ENCODE measurements at places on chromosomes 6 and 20.

DNA sequence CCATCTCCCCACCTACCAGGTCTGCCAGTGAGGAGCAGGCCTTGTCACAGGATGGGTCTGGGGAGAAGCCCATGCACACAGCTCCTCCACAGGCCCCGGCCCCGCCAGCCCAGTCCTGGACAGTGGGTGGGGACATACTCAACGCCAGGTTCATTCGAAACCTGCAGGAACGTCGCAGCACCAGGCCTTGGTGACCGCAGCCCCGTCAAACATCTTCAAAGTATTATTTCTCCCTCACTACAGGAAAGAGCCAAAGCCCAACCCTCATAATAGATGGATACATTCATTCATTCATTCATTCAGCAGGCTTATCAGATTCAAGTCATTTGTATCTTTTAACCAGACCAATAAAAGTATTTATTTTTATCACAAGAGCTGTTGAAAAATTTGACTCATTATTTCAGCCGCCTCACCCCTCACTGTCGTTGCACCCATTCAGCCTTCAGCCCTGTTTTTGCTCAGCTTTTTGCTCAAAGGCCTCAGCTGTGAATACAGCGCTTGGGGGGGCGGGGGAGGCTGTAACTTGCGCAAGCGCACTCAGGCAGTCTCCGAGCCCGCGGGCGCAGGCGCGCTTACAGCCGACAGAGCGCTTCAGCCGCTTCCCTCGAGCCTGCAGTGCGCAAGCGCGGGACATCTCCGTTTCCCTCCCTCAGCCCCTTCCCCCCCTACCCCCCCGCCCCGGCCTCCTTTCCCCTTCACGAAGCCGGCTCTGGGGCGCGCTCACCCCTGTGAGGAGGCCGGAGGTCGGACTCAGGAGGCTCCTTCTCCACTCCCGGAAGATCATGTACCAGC is at the start of gene C6orf136:
Gene C6orf136 (plus strand): TSS at position 684 of the 792 bp plus-strand sequence. CDS start 99 bp downstream, at position 783.
- DNase-seq, result peak; percentile 88

DNA sequence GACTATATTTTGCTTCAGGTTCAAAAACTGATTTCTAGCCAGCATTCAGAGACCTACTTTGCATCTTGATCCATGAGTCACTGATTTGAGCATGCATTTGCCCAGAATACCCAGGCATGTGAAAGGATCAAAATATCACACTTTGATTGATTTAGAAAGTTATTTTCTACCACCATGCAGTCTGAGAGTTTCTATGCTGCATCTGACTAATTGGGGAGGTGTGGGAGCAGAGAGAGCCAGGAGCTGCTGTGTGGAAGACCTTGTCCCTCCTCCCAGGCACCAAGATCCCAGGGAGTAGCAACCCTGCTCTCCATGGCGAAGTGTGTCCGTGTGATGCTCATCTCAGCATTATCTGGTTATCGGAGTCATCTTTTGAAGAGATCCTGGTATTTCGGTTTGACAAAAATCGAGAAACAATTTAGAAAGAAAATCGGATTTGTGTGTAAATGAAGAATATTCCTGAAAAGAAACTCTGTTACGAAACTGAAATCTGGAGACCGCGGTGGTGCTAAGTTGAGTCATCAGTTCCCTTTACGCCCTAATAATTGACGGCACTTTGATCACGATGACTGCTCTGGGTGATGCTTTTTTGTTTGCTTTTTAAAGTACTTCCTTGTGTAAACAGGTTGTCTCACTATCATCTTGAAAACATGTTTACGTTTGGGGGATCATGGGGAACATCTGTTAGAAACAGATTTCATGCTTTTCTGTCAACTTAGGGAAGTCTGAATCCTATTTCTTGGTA is 193.4 kb downstream of the BACH2 start:
- no peak for DNase-seq

GRCh38 chr6:5490501-5491069 is 229.3 kb downstream of the FARS2 start:
- no peak for DNase-seq

GRCh38 chr20:3901028-3901705 is 12.0 kb downstream of the PANK2 start:
- no peak for DNase-seq

GRCh38 chr6:31378721-31379103 is 21.7 kb upstream of the HLA-B start:
- DNase-seq, result no peak

GRCh38 chr6:44151348-44152108 is 7.1 kb upstream of the CAPN11 start:
- DNase-seq, result peak; percentile 62

DNA sequence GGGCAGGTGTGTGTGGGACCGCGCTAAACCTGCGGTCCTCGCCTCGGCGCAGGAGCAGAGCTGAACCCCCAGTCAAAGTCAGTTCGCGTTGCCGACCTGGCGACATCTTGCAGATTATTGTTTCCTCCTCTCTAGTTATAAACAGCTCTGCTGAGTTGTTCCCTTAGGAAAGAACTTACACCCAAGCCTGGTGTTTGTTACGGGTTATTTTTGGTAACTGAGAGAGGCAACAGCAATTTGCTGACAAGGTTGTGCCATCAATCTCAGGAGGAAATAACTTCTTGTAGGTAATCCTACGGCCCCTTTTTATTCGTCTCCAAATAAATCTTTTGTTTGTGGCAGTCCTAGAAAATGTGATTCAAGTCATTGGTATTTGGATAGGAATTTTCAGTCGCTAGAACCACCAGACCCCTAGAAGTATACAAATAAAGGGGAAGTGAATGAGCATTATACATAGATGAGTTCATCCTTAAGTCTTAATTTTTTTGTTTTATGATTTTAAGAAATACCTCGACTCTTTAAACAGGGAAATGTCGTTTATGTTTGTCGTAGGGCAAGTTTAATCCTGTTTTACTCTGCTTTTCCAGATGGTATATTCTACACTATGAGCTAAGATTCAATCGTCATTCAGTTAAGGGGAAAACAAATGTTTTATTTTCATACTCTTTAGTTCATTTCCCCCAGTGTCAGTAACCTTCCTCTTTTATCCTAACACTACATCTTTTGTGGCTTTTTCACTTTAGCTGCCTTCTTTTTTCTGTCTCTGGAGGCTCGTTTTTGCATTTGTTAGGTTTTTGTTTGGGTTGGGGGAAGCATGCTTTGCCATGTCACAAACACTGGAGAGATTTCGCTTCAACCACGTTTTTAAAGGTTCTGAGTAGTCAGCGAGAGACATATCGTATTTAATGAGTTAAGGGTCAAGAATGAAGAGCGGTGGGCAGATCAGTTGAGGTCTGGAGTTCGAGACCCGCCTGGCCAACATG is 1.2 kb downstream of the PM20D2 start:
- peak; percentile 24 for DNase-seq
